ENCODE measurements at places on chromosomes 12 and 14.
A peak's percentile ranks its signal among the peaks of the same experiment; 100 is the strongest.

- DNase-seq, result no peak
Observed at GRCh38 chr12:50927356-50927755, 25.0 kb upstream of the HIGD1C start.

- DNase-seq, result no peak
Observed at GRCh38 chr12:82910246-82910893, 223.7 kb downstream of the TMTC2 start.

DNA sequence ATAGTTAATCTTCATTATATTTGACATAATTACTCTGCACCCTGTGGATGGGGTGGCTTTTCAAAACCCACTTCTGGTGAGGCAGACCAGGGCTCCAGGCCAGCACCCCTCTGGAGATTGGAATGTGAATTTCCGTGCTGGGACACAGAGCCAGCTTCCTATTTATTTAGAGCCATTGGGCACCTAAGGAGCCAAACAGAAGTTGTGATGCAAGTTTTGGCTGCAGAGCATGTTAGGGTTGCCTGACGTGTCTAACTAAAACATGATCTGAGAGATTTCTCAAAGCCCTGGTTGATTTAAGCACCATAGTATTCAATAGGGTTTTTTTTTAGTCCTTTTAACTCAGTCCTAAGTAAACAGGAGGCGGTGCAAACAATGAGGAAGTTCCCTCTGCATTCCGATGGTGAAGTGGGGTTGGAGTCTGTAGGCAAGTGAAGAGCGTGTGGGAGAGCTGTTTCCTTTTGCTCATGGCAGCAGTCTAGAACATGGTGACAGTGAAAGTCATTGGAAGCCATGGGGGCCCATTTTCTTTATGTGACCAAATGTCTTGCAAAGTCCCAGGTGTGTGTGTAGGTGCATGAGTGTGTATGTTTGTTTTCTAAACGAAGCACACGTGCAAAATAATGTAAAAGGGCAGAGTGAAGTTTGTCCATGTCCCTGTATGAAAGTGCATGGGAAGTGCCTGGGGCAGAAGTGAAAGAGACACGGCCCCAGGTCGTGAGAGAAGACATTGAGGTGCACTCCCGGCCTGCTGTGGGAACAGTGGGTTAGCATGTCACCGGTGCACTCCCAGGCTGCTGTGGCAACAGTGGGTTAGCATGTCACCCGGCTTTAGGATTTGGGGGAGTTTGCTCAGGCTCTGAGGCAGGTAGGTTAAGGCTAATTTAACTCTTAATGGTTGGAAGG lies 117.7 kb downstream of the PRKCH start:
- peak; percentile 36 for DNase-seq

DNA sequence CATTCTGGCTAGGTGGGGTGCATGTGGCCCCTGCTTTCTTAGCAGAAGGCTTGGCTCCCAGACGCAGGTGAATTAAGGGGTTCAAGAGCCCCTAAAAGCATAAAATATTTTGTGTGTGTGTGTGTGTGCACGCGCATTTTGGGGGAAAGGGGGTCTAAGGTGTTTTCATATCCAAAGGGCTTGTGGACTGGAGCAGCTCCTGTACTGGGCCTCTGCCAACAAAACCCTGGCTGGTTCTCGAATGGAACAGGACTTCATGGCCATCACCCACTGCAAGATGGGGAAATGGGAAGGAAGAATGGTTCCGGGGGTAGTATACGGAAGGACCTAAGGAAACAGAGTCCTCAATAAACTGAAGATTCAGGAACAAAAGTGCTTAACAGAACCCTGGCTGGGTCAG lies 3.9 kb upstream of the ATN1 start:
- DNase-seq, result no peak

DNA sequence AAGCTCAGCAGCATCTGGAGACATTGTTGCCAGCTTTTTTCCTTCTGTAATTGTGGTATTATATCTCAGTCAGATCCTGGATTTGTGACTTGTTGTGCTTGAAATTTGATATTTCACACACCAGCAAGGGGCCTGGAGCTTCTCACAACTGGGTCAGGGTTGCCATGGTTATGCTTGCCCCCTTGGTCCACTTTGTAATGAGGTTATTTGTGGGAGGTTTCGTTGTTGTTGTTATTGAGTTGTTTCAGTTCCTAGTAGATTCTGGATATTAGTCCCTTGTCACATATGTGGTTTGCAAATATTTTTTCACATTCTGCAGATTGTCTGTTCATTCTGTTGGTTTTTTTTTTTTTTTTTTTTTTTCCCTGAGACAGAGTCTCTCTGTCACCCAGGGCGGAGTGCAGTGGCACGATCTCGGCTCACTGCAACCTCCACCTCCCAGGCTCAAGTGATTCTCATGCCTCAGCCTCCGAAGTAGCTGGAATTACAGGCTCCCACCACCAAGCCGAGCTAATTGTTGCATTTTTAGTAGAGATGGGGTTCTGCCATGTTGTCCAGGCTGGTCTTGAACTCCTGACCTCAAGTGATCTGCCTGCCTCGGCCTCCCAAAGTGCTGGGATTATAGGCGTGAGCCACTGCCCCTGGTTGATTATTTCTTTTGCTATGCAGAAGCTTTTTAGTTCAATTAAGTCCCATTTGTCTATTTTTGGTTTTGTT lies 80.6 kb upstream of the ETV6 start:
- no peak for DNase-seq

DNA sequence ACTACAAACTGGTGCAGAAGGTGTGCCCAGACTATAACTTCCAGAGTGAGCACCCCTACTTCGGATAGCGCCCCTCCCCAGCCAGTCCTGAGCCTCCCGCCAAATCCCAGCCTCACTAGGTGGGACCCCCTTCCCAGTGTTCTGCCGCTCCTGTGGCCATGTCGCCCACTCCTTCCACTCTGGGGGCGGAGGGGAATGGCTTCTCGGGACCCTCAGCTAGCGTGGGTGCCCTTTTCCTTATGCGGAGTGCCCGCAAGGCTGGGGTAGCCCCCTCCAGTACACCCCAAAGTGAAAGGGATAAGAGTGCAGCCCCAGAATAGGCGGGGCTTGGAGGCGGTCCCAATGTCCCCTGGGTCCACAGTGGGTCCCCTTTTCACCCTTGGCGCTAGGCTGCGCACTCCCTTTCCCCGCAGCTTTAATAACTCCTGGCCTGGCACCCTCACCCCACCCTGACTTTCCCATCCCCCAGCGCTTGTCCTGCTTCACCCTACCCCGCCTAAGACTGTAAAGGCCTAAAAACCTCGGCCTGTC lies 3.8 kb upstream of the SHMT2 start:
- no peak for DNase-seq

- DNase-seq, result no peak
Observed at GRCh38 chr12:53572134-53572758, 53.9 kb downstream of the ATF7 start.

- DNase-seq, result no peak
Observed at GRCh38 chr12:41627476-41627875, 439.4 kb downstream of the PDZRN4 start.

GRCh38 chr12:12872139-12872933 lies 19.0 kb upstream of the GPRC5A start:
- no peak for DNase-seq
